ENCODE measurements at places on chromosomes 7 and 10.
A peak's percentile ranks its signal among the peaks of the same experiment; 100 is the strongest.

DNA sequence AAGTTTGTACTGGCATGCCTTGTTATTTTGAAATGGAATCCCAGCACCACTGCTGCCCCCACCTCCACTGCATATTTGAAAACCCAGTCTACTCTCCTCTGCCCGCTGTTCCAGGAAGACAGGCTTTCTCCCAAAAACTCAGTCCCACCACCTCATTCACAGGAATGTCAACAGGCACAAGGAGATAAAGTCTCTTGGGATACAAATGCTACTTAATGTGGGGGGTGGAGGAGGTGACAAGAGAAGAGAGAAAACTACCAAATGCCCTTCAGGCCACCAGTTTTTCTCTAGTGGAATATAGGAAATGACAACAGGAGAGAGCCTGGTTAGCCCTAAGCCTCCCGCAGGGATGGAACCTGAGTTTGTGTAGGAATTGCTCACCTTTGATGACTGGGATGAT, 1.0 kb upstream of the COL13A1 start:
- no peak for DNase-seq

GRCh38 chr7:435630-436366, 83.8 kb downstream of the PDGFA start:
- peak; percentile 63 for DNase-seq

GRCh38 chr10:102914781-102915180, 3.3 kb upstream of the CNNM2 start:
- no peak for DNase-seq

GRCh38 chr10:133241501-133242205, 4.0 kb downstream of the VENTX start:
- DNase-seq = no peak

DNA sequence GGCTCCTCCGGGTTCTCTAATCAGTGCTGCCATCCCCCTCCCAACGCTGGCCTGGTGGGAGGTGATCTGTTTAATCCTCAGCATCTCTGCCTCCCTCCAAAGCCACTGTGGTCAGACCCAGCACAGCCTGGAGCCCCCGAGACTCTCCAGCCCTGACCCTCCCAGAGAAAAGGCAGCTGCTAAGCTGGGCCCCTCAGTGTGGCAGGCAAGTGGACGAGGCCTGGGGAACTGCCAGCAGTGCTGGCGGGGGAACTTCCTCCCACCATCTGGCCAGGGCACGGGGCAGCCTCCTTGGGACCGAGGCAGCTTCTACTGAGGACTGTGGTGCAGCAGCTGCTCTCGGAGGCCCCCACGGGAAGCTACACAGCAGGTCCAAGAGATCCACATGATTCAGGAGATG, 51.1 kb downstream of the DPYSL4 start:
- no peak for DNase-seq

- no peak for DNase-seq
Observed at GRCh38 chr7:117269886-117270285, 53.0 kb downstream of the WNT2 start.

- no peak for DNase-seq
Observed at GRCh38 chr10:17771017-17771416, 19.0 kb downstream of the TMEM236 start.

GRCh38 chr7:33982425-33982786, 77.1 kb downstream of the BMPER start:
- no peak for DNase-seq

GRCh38 chr7:726854-727103, 280 bp downstream of the DNAAF5 start:
- DNase-seq = no peak

GRCh38 chr10:86061278-86062197, 305.1 kb downstream of the GRID1 start:
- DNase-seq = no peak

DNA sequence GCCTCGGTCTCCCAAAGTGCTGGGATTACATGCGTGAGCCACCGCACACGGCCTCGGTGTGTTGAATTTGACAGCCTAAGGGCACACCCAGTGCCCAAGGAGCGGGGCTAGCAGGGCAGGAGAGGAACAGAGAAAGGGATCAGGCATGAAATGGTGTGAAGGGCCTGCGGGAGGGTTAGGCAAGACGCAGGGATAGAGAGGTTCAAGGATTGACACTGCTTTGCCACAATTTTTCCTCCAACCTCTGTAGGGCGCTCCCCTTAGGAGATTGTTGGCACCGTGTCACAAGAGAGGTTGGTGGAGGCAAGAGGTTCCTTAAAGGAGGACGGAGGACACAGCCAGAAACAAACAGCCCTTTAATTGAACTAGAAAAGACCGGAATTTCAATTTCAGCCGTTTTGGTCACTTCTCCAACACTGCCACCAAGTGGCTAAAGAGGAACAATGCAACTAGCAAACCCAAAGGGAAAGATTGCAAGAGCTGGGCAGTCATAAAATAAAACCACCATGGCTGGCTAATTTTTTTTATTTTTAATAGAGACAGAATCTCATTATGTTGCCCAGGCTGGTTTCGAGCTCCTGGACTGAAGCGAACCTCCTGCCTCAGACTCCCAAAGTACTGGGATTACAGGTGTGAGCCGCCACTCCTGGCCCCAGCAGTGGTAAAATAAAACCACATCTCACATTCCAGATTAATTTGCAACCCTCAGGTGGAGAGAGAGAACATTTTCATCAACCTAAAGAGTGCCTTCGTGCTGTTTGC, 6.9 kb upstream of the CREB3L2 start:
- DNase-seq = no peak

DNA sequence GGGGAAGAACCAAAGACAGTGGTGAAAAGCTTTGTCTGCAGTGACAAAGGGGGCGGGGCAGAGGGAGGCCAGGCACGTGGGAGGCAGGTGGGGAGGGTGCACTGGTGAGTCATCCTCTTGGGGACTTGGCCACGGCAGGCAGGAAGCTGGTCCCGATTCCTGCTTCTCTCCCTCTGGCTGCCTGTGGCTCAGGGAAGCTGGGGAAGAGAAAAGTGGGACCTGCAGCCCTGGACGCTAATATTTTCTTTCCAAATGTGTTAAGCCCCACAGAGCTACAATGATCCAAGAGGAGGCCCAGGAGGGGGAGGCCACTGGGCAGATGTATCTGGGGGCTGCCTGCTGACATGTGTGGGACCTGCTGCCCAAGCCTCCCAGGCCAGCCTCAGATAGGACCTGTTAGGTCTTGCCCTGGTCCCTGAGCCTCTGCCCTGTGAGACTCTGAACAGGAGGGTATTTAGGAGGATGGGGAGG, 231.8 kb downstream of the KCNMA1 start:
- peak; percentile 67 for DNase-seq

GRCh38 chr7:33796538-33796937, 108.8 kb upstream of the BMPER start:
- no peak for DNase-seq

DNA sequence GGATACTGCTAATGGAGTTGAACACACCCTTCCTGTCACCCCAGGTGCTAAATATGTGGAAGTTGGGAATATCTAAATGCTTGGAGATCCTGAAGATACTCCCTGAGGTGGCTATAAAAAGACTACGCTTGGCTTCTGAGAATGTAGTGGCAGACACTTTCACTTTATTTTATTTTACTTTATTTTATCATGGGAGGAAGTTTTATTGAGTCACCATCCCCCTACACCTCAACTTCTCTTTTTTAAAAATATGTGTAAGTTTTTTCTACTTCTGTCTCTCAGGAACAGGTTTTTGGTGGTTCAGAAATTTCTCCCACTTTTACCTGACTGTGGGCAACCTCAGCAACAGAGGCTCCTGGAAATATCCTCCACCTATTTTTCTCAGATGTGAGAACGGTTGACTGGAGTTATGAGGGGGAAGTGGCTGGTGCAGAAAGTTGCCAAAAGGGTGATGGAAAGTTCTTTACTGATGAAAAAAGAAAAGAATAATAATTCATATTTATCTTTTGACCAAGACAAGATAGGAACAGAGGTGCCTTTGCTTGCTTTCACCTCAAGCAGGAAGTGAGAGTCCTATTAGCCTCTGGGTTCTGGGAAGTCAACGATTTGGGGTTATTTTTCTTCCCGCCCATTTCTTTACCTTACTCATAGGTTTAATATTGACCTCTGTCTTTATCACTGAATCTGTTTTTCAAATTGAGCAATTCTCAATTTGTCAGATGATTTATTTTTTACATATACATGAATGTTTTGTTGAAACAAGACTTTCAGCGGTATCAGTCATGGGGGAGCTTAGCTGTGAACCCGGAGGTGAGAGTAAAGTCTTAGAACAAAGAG, 103.6 kb downstream of the AHR start:
- DNase-seq = no peak

- peak; percentile 72 for DNase-seq
Observed at GRCh38 chr7:42677751-42678699, 233.8 kb downstream of the C7orf25 start.

DNA sequence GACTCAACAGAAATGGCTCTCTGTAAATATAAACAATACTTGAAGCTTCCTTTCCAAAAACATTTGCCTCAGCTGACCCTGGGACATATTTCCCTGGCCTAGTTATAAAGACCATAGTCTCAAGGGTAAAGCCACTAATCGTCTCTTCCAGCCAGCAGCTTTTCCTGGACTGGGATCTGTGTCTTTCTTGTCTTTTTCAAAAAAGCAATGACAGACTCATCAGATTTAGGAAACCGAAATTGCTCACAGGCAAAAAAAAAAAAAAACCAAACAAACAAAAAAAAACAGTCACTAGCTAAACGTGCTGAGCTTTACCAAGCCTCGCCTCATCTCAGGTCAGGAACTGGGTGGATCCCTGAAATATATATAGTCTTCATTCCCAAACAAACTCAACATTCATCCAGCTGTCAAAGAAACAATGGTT, 23.5 kb downstream of the STN1 start:
- peak; percentile 49 for DNase-seq

DNA sequence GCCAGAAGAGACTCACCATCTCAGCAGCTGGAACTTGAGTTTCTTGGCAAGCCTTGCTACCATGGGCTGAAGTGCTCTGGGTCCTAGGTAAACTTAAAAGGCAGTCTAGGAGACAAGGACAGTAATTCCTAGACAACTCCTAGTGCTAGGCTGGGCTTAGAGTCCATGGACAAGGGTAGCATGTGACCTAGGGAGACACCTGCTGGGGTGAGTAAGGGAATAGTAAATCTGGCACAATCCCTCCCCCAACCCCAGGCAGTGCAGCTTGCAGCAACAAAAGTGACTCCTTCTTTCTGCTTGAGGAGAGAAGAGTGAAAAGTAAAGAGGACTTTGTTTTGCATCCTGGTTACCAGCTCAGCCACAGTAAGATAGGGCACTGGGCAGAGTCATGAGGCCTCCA, 316.5 kb upstream of the IMMP2L start:
- DNase-seq = no peak

Data from lower leg skin (tissue), 4 donors.